ENCODE measurements at places on chromosomes 4 and X. TPM values are rescaled to one million over a fixed set of nuclear protein-coding genes. Genes with fewer than 3 reads are reported as not detected.

Gene TRIM75
- total RNA-seq, result not detected

Gene ANXA10
- 0.17 TPM for total RNA-seq

Gene XAGE2
- not detected for total RNA-seq

Gene STK32B
- total RNA-seq, result 4.1 TPM

Gene KIAA1210
- total RNA-seq, result not detected

Gene ELF4
- total RNA-seq, result 12.5 TPM

Gene LAMP2
- total RNA-seq, result 328 TPM

Gene MAGEE1
- total RNA-seq, result 3.6 TPM

Gene GABRG1
- 0.06 TPM for total RNA-seq

Gene DUX4
- total RNA-seq, result not detected

Gene ATP2B3
- total RNA-seq, result not detected

Gene TRAM1L1
- 2.1 TPM for total RNA-seq

Gene PCDH10
- 1.0 TPM for total RNA-seq
